Breast epithelium (tissue), 4 donors: ENCODE measurements at places on chromosomes 5 and 9.

DNA sequence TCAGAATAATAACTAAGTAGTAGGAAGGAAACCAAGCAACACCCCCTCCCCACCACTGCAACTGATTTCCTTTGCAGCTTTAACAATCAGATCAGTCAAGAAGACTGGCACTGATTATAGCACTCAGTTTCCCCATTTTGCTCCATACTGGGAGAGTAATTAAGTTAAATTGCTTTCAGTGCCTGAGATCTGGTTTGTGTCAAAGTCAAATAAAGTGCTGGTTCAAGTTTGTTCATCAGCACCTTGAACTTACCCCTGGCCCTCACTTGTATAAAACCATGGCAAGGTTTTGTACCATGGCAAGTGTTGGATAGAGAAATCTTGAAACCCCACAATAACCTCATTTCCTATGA is 290.2 kb upstream of the SEMA6A start:
- DNase-seq: no peak
- no peak overlapping the region for H3K4me3 ChIP-seq
- H3K4me1 ChIP-seq: no peaks in the 10 kb centered on the region
- no peak overlapping the region for H3K27ac ChIP-seq
- H3K36me3 ChIP-seq: no peaks in the 10 kb centered on the region

GRCh38 chr5:103657301-103657700 is 94.7 kb upstream of the NUDT12 start:
- no peak overlapping the region for H3K27ac ChIP-seq
- H3K36me3 ChIP-seq: no peaks in the 10 kb centered on the region
- no peaks in the 10 kb centered on the region for H3K27me3 ChIP-seq
- H3K4me3 ChIP-seq: no peak overlapping the region
- H3K4me1 ChIP-seq: no peaks in the 10 kb centered on the region

DNA sequence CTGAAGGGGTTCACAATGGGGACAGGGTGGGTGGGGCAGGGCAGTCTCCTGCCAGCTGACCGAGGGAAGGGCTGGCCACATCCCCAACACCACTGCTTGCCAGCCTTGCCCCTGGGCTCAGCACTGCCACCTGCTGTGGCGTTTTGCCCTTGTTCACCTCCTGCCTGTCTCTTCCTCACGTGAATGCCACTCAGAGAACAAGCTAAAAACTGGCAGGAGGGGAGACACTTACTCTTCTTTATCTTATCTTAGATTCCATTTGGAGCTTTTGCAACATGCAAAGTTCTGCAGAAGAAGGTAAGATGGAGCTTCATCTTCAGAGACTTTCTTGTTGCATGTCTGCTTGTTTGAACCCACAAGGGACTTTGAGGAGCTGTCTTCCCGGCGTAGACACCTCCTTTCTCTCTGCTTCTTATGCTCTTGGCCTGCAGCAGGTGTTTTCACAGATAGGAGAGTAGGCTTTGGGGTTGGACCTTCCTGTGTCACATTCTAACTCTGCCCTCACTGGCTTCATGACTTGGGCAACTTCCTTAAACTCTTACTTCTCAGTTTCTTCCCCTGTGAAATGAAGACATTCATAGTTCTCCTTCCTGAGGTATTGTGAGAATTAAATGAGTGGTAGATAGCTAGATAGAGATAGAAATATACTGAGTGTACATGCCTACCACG is 4.1 kb downstream of the LRSAM1 start:
- H3K4me3 ChIP-seq: no peak overlapping the region
- DNase-seq: no peak
- no peaks in the 10 kb centered on the region for H3K27me3 ChIP-seq
- H3K36me3 ChIP-seq: no peaks in the 10 kb centered on the region

- DNase-seq: no peak
- H3K4me3 ChIP-seq: no peak overlapping the region
- H3K27ac ChIP-seq: peak overlapping the region; percentile 32
- H3K4me1 ChIP-seq: no peaks in the 10 kb centered on the region
- no peaks in the 10 kb centered on the region for H3K27me3 ChIP-seq
Measured at GRCh38 chr5:158942217-158942616, 157.5 kb downstream of the EBF1 start.

DNA sequence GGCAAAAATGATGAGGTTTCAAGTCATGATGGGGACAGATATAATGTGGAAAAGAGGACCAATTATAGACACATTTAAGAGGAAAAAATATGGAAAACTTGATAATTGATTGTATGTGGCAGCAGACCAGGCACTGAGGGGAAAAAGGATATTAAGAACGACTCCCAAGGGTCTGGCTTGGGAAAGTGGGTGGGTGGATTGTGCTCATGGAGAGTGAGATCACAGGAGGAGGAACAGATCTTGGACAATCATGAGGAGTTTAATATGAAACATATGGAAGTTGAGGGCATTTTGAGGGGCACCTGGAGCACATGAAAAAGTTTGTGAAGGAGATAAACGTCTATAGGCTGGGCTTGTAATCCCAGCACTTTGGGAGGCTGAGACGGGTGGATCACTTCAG is 454.3 kb upstream of the KLF4 start:
- no peaks in the 10 kb centered on the region for H3K27me3 ChIP-seq
- no peak overlapping the region for H3K27ac ChIP-seq
- H3K4me3 ChIP-seq: no peak overlapping the region
- H3K36me3 ChIP-seq: no peaks in the 10 kb centered on the region
- DNase-seq: no peak

DNA sequence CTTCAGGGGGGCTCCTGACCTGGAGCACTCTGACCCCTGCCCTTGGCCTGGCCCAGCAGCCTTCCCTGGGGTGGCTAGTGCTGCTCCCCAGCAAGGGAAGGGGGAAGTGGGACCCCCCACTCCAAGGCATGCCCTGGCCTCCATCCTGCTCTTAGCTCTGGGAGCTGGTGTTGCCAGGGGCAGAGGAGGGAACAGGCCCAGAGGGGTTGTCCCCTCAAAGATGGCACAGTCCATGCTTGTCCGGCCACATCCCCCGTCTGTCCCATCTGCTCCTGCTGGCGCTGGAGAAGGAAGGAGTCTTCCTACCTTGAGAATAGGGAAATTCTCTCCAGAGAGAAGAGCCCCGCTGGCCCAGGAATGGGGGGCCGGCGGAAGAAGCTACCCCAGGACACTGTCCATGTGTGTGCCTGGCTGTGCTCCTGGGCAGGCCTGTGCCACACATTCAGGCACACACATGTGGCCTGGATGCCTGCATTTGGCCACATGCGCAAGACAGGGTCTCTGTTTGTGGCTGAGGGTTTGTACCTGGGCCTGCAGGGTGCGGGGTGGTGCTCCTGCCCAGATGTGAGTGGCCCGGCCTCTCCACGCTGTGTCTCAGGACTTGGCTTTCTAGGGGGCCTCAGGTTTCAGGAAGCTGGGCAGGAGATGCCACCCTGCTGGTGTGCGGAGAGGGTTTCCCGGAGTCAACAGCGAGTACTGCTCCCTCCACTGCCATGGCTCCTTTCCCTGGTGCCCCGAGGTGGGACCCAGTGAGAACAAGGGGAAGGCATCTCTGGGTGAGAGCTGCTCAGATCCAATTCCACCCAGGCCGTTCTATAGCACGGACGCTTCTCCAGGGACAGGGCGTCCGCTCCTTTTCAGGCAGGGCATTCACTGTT is 247.1 kb downstream of the PBX3 start:
- DNase-seq: no peak
- H3K27me3 ChIP-seq: peaks cover 11% of the 10 kb centered on the region
- H3K4me1 ChIP-seq: no peaks in the 10 kb centered on the region
- no peak overlapping the region for H3K4me3 ChIP-seq
- no peak overlapping the region for H3K27ac ChIP-seq

DNA sequence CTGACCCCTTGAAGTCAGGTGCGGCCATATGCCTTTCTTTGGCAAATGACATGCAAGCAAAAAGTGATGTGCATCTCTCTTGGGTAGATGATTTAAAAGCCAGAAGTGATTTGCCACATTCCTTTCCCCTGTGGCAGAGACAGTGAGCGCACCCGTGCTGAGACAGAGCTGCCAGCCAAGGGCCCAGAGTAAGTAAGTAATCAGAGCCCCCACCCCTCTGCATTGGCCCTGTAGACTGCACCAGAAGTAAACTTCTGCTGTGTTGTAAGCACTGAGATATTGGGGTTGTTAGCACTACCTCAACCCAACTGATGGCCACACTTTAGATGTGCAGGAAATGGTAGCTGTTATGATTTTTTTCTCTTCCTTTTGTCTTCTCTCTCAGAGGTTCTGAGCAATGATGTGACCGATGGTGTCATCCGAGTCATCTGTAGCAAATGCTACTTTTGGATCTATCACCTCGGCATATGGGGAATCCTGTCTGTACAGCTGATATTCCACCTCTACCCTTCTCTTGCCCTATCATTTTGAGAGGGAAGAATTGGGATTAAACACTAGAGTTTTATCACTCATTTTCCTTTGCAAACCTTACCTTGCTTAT is 58.0 kb downstream of the DOCK2 start:
- no peaks in the 10 kb centered on the region for H3K4me1 ChIP-seq
- H3K4me3 ChIP-seq: no peak overlapping the region
- H3K27me3 ChIP-seq: no peaks in the 10 kb centered on the region
- no peak overlapping the region for H3K27ac ChIP-seq
- H3K36me3 ChIP-seq: no peaks in the 10 kb centered on the region
- no peak for DNase-seq

- no peaks in the 10 kb centered on the region for H3K4me1 ChIP-seq
- H3K27ac ChIP-seq: no peak overlapping the region
- peak overlapping the region; percentile 43 for H3K4me3 ChIP-seq
- H3K27me3 ChIP-seq: peaks cover 5% of the 10 kb centered on the region
- no peaks in the 10 kb centered on the region for H3K36me3 ChIP-seq
Measured at GRCh38 chr5:88660947-88661805, 221.8 kb downstream of the MEF2C start.

- H3K27me3 ChIP-seq: no peaks in the 10 kb centered on the region
- H3K36me3 ChIP-seq: no peaks in the 10 kb centered on the region
- H3K4me1 ChIP-seq: no peaks in the 10 kb centered on the region
Measured at GRCh38 chr5:32542216-32543059, 42.9 kb upstream of the SUB1 start.

- no peaks in the 10 kb centered on the region for H3K4me1 ChIP-seq
- peak overlapping the region; percentile 79 for H3K27ac ChIP-seq
- no peaks in the 10 kb centered on the region for H3K27me3 ChIP-seq
- no peak overlapping the region for H3K4me3 ChIP-seq
Measured at GRCh38 chr9:33234511-33235467, 5.2 kb upstream of the SPINK4 start.

- H3K27me3 ChIP-seq: no peaks in the 10 kb centered on the region
- no peaks in the 10 kb centered on the region for H3K4me1 ChIP-seq
- peak overlapping the region; percentile 100 for H3K27ac ChIP-seq
Measured at GRCh38 chr5:137753691-137754187, 424 bp downstream of the HNRNPA0 start.

DNA sequence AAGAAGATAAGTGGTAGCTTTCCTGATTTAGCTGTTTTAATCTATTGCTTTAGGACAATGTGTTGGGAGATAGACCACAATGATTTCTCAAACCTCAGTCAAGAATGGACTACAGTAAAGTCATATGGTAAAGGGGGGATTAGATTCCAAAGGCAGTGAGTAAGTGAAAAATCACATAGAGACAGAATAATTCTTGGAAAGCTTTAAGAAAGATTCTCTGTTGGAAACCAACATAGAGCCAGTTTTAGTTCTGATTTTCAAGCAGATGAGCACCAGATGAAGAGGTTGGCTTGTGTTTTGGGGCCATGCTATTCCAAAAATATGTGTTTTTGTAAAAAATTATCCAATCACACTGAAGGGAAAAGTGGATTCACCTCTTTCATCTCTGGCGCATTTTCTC is 256.8 kb upstream of the RPS23 start:
- H3K36me3 ChIP-seq: no peaks in the 10 kb centered on the region
- no peaks in the 10 kb centered on the region for H3K4me1 ChIP-seq
- H3K4me3 ChIP-seq: no peak overlapping the region
- no peaks in the 10 kb centered on the region for H3K27me3 ChIP-seq

GRCh38 chr5:9516591-9516990 is 29.3 kb downstream of the SEMA5A start:
- H3K4me1 ChIP-seq: no peaks in the 10 kb centered on the region
- H3K36me3 ChIP-seq: no peaks in the 10 kb centered on the region
- H3K27me3 ChIP-seq: no peaks in the 10 kb centered on the region
- no peak for DNase-seq
- no peak overlapping the region for H3K27ac ChIP-seq

GRCh38 chr5:88883059-88883835 is at the start of gene MEF2C:
TSS of gene MEF2C (minus strand) at chr5:88883184. CDS start at chr5:88823788, 59,396 bp downstream.
- peak within 1 kb of the TSS; percentile 65 for H3K4me3 ChIP-seq
- no peaks in the 10 kb centered on the region for H3K36me3 ChIP-seq
- H3K27me3 ChIP-seq: no peaks in the 10 kb centered on the region
- peak within 1 kb of the TSS; percentile 85 for H3K27ac ChIP-seq
- no peaks in the 10 kb centered on the region for H3K4me1 ChIP-seq

DNA sequence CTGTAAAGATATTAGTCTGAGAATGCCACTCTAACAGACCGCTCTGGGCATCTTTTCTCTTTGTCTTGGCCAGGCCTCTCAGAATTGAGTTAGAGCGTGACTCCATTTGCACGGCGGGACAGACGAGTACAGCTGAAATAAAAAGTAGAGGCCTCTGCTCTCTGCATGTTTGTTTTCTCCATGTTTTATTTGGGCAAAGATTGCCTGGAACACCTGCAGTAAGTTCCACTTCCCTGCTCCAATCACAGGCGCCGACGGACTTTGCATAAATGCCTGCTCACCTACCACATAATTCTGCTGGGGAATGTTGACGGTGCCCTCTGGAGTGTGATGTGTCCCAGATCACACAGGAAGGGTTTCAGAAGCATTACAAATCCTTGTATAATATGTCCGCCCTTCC is 10.6 kb downstream of the SPOCK1 start:
- no peaks in the 10 kb centered on the region for H3K27me3 ChIP-seq
- no peak for DNase-seq
- H3K4me1 ChIP-seq: no peaks in the 10 kb centered on the region
- H3K36me3 ChIP-seq: no peaks in the 10 kb centered on the region
- no peak overlapping the region for H3K4me3 ChIP-seq

GRCh38 chr9:126743041-126743440 is 61.8 kb upstream of the ZBTB43 start:
- no peak overlapping the region for H3K4me3 ChIP-seq
- no peaks in the 10 kb centered on the region for H3K4me1 ChIP-seq
- H3K27ac ChIP-seq: no peak overlapping the region
- H3K36me3 ChIP-seq: no peaks in the 10 kb centered on the region

DNA sequence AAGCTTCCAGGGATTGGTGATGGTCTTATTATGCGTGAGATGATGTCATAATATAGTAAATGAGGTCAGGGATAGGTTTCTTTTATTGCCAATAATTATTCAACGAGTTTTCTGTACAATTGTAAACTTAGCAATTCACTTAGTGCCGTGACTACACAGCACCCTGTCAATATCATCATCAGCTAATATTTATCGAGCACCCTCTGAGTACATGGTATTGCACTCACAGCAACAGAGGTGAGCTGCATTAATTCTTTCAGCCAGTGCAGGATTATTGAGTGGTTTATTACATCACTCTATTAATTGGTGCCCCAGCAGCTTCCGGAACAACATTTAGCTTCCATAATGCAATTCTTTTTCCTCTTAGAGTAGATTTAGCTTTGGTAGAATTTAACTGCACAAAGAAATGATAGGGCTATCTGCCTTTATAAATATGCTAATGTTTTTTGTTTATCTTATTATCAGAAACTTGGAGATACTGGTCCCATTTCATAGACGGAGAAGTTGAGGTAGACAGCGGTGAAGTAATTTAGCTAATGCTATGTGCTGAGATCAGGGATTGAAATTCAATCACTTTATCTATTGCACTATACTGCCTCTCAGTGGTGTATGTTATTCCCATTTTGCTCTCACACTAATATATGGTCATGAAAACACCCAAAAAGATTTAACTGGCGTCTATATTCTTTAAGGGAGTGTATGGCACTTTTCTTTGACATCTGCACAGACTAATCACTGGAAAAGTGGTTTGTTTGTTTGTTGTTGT is 726.1 kb upstream of the WWC1 start:
- H3K4me3 ChIP-seq: no peak overlapping the region
- no peak for DNase-seq
- no peaks in the 10 kb centered on the region for H3K4me1 ChIP-seq
- no peak overlapping the region for H3K27ac ChIP-seq
- no peaks in the 10 kb centered on the region for H3K27me3 ChIP-seq
